ENCODE measurements at places on chromosomes 4 and X.

- DNase-seq = no peak
Measured at GRCh38 chr4:123556526-123556925, 159.9 kb downstream of the SPRY1 start.

- DNase-seq = no peak
Measured at GRCh38 chr4:51885363-51885762, 42.4 kb downstream of the DCUN1D4 start.

DNA sequence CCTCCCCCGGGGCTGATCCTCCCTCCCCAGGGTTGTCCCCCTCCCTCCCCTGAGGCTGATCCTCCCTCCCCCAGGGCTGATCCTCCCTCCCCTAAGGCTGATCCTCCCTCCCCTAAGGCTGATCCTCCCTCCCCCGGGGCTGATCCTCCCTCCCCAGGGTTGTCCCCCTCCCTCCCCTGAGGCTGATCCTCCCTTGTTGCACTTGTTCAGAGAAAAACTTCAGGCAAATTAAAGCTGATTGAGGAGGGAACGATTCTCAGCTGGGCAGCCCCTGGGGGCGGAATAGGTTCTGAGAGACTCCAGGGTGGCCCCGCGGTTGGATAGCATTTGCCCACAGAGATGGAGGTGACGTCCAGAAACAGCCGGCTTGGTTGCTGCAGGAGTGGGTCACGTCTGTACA lies 110.7 kb upstream of the ADRA2C start:
- no peak for DNase-seq

DNA sequence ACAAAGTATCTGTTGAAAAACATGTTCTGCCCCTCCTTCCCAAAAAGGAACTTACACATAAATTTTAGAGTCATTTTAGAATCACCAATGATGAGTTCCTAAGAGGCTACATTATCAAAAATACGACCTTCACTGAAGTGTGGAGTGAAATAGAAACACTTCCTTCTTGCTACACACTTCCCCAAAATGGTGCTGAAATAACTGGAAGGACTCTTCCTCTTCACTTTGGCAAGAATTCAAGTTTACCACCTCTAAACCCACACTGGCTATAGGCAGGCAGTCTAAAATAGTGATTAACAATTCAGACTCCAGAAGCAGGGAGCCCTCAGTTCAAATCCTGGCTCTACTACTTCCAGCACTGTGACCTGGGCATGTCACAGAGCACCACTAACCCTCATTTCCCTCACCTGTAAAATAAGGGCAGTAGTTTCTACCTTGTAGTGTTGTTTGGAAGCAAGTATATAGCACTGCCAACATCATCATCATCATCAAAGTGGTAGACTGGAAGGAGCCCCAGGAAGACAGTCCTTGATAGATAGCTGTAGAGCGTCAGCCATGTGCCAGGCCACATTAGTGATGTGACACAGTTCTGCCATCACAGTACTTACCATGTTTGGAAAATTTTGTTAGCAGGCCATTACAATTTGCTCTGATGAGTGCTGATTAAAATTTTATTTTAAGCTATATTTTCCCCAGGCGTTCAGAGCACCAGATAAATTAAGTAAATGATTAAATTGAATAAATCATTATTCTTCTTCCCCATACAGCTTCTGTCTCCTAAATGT lies 103.3 kb downstream of the PARM1 start:
- no peak for DNase-seq

GRCh38 chr4:27835851-27836250 lies 975.2 kb downstream of the STIM2 start:
- no peak for DNase-seq

DNA sequence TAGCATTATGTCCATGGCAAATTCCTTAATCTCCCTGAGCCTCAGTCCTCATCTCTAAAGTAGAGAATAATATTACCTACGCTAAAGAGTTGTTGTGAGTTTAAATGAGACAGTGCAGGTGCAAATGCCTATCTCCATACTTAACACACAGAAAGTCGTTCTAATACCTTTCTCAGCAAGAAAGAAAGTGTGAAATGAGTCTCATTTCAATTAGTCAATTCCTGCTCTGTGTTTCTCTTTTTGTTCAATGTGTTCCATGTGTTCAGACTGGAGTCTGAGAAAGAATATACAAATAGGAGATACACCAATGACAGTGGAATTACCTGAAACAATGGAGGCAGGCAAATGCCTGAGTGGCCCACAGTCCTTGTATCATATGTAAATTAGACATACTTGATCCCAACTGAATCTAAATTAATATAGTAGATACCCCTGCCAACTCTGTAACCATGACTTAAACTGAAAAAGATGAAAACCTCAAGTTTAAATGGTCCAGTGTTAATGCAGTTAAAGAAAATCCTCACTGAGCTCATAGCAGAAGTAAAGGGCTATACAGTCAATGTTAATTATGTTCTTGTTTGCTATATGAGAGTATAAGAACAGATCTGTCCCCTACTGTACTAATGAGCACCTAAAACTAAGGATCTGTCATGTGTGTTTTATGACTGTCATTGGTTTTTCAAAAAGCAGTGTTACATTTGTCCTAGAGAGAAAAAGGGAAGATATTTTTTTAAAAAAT lies 68.2 kb downstream of the GPC3 start:
- no peak for DNase-seq

DNA sequence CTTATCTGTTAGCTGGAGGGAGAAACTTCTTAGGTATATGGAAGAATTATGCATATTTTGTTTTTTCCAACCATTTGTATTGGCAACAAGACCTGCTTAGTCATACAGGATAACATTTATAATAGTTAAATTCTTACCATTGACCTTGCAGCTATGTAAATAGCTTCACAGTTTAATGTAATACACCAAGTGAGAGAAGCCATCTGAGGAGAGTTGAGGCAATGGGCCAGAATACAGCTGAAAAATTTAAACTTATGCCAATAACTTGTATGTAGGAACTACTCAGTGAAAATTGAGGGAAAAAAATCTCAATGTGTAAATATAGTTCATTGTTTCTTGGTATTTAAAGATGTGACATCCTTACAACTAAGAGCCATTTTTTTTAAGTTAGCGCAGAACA lies 273.5 kb downstream of the DACH2 start:
- DNase-seq = no peak

DNA sequence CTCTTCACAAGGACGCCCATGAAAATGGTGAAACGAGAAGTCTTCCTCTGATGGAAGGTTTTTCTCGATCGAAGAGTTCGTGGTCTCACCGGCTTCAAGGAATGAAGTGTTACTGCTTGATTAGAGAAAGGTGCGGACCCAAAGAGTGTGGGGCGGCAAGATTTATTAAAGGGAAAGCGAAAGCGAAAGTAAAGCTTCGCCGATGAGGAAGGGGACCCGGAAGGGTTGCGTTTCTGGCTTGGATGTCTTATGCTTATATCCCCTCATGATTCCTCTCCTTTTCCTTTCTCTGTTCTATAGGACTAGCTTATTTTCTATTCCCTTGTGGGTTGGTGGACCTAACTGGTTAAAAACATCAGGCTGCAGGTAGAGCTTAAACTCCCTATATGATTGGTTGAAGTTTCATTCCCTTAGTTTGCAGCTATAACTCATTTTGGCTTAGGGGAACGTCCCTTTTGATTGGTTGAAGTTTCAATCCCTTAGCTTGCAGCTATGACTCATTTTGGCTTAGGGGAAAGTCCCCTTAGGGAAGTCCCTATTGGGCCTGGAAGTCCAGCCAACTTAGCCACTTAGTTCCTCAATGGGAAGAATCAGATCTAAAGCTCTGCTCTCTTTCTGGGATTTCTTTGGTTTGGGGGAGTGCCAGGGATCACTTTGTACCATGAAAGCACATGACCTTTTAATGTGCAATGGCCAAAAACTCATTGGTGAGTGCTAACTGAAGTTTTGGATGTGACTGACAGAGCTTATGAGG lies 1025.0 kb upstream of the PCDH10 start:
- DNase-seq = no peak

- no peak for DNase-seq
Measured at GRCh38 chrX:10636337-10636736, 16.0 kb upstream of the MID1 start.

DNA sequence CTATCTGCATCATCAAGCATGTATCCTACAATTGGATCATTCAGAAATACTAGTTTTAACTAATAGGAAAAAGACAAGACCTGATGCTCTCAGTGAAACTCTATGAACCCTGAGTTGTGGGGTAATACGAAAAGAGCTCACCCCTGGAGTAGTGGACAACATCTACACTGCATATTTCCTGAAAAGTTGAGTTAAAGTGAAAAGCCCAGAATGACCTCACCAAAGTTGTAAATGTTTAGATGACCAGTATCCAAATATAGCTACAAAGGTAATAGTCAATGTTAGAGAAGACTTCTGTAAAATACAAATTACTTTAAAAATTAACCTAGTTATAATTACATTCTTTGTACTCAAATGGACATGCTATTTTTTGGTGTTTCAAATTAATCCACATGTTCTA lies 52.8 kb upstream of the SRPX start:
- DNase-seq = no peak

- DNase-seq = no peak
Measured at GRCh38 chrX:111100191-111100590, 4.2 kb downstream of the PAK3 start.

- DNase-seq = no peak
Measured at GRCh38 chrX:20309806-20310205, 43.1 kb upstream of the RPS6KA3 start.

DNA sequence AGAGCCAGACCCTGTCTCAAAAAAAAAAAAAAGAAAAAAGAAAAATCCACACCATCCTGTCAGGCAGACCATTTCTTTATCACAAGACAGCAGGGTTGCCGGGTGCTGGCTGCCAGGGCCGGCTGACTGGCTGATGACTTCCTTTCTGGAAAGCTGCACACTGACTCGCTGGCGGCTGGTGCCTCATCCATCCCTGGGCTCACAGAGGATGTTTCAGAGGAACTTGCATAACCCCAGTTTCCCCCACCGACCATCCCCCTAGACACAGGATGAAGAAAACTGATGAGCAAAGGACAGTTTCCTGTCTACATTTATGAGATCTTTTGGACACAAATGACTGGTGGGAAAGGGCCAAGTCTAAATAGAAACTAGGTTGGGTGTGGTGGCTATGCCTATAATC lies 14.1 kb downstream of the HPSE start:
- DNase-seq = no peak

- no peak for DNase-seq
Measured at GRCh38 chr4:175146799-175147198, 228.6 kb downstream of the ADAM29 start.

- no peak for DNase-seq
Measured at GRCh38 chr4:126630230-126630629, 1002.5 kb upstream of the INTU start.

- DNase-seq = no peak
Measured at GRCh38 chrX:8879750-8880149, 78.6 kb upstream of the FAM9A start.

GRCh38 chr4:69617083-69617694 lies 22.3 kb downstream of the UGT2A2 start:
- DNase-seq = no peak

- DNase-seq = no peak
Measured at GRCh38 chr4:85489273-85489981, 14.5 kb downstream of the ARHGAP24 start.

- no peak for DNase-seq
Measured at GRCh38 chrX:44784241-44784640, 59.6 kb upstream of the DUSP21 start.

DNA sequence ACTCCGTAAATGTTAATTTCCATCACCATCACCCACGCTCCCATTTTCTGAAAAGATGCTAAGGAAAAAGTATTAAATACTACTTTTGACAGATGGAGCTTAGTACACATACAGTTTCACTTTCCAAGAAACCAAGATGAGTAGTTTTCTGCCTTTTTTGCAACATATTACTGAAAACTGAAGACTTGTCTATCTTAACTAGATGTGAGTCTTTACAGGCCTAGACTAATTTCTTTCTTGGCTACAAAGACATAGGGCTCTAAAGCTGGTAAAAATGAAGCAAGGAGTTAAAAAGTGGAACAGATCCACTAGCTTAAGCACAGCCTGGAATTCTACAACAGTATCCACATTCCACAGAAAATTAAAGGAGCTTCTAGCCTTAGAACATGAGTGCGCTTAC lies 68.2 kb downstream of the ATP11C start:
- DNase-seq = no peak
